ENCODE measurements at places on chromosomes 1 and 21. TPM values are rescaled to one million over a fixed set of nuclear protein-coding genes. Genes with fewer than 3 reads are reported as not detected.

DNA sequence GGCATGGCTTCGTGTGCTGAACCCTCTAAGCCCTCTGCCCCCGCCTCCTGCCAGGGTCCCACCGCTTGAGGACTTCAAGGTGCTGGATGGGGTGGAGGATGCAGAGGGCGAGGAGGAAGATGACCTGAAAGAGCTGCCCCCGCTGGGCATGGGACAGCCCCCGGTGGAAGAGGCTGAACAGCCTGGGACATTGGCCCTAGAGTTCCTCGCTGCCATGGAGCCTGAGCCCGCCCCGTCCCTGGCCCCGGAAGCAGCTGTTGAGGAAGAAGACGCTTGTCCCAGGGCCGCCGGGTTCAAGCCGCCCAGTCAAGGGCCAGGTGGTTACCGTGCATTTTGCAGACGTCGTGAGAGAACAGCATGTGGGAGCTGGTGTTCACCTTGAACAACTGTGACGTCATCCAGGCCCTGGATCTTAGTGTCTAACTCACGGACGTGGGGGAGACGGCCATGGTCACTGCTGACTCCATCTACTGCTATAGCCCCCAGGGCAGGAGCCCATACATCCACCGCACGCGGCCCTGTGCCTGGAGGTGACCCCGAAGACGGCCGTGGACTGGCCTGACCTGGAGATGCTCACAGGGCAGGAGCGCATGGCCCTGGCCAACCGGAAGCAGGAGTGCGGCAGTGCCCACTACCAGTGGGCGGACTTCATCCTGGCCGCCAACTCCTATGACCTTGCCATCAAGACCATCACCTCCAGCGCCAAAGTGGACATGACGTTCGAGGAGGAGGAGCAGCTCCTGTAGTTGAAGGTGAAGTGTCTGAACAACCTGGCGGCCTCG is 90.1 kb downstream of the PPP1R12B start:
- DNase-seq, result no peak
- peaks cover 9% of the 10 kb centered on the region for H3K36me3 ChIP-seq

DNA sequence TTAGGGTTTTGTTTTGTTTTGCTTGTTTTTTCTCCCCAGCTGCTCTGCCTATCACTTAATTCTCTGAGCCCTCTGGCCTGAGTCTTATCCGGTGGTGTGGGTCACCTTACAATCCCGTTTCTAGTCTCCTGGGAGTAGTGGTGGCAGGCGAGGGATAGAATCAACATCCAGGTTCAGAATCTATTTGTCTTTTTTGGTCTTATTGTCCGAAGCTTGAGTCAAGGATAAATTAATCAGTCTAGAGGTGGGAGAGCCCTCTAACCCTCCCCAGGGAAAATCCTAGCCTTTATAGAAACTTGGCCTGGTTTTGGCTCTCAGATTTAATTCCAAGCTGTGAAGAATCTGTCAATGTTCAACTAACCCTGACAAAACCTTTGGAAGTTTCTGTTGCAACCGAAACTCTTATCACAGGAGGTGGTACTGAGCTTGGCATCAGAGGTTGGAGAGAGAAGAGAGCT is 246.3 kb downstream of the FGGY start:
- H3K4me3 ChIP-seq, result no peak overlapping the region
- H3K36me3 ChIP-seq, result no peaks in the 10 kb centered on the region
- no peak for DNase-seq
- no peaks in the 10 kb centered on the region for H3K27me3 ChIP-seq
- H3K27ac ChIP-seq, result no peak overlapping the region
- H3K4me1 ChIP-seq, result peaks cover 7% of the 10 kb centered on the region

GRCh38 chr1:241167121-241167630 is 189.8 kb downstream of the RGS7 start:
- peaks cover 33% of the 10 kb centered on the region for H3K4me1 ChIP-seq
- no peak overlapping the region for H3K4me3 ChIP-seq
- DNase-seq, result no peak
- no peak overlapping the region for H3K27ac ChIP-seq
- no peaks in the 10 kb centered on the region for H3K27me3 ChIP-seq

DNA sequence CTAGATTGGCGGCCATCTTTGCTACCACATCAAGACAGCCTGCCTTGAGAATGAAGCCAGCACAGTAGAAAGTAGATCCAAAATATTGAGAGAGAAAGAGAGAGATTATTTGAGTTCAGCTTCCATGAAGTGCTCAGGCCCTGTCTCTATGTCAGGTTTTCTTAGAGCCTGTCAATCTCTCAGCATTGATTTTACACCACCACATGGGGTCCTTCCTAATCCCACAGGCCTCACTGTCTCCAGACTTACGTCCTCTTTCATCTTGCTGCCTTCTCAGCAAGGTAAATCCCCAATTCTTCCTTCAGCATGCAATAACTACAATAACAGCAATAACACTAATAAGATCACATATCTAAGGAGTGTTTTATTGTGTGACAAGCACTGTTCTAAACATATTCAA is 21.0 kb downstream of the DYNLT5 start:
- no peaks in the 10 kb centered on the region for H3K27me3 ChIP-seq
- H3K36me3 ChIP-seq, result no peaks in the 10 kb centered on the region
- H3K4me3 ChIP-seq, result no peak overlapping the region
- DNase-seq, result no peak

DNA sequence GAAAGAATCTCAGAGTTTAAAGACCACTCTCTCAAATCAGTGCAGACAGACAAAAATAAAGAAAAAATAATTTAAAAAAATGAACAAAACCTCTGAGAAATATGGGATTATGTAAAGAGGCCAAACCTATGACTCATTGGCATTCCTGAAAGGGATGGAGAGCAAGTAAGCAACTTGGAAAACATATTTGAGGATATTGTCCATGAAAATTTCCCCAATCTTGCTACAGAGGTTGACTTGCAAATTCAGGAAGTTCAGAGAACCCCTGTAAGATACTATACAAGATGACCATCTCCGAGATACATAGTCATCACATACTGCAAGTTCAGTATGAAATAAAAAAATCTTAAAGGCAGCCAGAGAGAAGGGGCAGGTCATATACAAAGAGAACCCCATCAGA is 43.7 kb upstream of the IVNS1ABP start:
- no peaks in the 10 kb centered on the region for H3K27me3 ChIP-seq
- no peak overlapping the region for H3K27ac ChIP-seq
- H3K4me3 ChIP-seq, result no peak overlapping the region

The CLCA4 gene
- total RNA-seq, result not detected

Data from WTC11 (cell line).